Stimulated activated CD4-positive, alpha-beta T cell treated with anti-CD3 and anti-CD28 coated beads, Interleukin-12 subunit alpha, Interleukin-12 subunit beta, amount 100 ng/mL, for 24 hours (primary cell): ENCODE measurements at places on chromosomes 1 and 21.

- no peak for DNase-seq
Measured at GRCh38 chr21:40631211-40631610, 215.7 kb downstream of the DSCAM start.

DNA sequence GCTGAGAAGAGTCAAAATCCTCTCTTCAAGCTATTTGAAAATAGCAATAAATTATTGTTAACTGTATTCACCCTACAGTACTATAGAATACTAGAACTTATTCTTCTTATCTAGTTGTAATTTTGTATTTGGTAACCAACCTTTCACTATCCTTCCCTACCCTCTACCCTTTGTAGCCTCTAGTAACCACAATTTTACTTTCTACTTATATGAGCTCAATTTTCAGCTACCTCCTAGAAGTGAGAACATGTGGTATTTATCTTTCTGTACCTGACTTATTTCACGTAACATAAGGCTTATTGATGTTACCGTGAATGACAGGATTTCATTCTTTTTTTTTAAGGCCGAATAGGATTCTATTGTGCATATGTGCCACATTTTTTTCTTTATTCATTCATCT, 30.0 kb downstream of the ZC3H11B start:
- DNase-seq: no peak

- no peak for DNase-seq
Measured at GRCh38 chr21:44520326-44521300, 19.4 kb downstream of the KRTAP10-1 start.

- no peak for DNase-seq
Measured at GRCh38 chr1:154012129-154012528, 21.6 kb downstream of the RPS27 start.

GRCh38 chr1:62407398-62408009, 29.3 kb upstream of the USP1 start:
- DNase-seq: no peak

DNA sequence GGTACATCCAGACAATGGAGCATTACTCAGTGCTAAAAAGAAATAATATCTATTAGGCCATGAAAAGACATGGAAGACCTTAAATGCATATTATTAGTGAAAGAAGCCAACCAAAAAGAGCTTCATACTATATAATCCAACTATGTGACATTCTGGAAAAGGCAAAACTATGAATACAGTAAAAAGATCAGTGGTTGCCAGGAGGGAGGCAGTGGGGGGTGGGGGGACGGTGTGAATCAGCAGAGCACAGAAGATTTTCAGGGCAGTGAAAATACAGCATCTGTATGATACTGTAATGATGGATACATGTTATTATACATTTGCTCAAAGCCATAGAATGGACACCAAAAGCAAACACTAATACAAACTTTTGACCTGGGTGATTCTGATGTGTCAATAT, 339.4 kb upstream of the SNX7 start:
- no peak for DNase-seq

DNA sequence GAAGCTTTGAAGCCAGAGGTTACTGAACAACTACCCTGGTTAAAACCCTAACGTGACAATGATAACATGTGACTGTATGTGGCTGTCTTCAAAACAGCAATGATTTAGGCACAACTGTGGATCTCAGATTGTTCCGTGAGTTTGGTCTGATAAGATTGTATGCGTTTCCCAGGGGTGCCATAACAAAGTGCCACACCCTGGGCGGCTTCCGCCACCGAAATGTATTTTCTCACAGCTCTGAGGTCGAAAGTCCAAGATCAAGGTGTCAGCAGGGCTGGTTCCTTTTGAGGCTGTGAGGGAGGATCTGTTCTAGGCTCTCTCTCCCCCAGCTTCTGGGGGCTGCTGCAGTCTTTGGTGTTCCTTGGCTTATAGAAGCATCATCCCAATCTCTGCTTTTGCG, 29.5 kb upstream of the ERG start:
- no peak for DNase-seq

DNA sequence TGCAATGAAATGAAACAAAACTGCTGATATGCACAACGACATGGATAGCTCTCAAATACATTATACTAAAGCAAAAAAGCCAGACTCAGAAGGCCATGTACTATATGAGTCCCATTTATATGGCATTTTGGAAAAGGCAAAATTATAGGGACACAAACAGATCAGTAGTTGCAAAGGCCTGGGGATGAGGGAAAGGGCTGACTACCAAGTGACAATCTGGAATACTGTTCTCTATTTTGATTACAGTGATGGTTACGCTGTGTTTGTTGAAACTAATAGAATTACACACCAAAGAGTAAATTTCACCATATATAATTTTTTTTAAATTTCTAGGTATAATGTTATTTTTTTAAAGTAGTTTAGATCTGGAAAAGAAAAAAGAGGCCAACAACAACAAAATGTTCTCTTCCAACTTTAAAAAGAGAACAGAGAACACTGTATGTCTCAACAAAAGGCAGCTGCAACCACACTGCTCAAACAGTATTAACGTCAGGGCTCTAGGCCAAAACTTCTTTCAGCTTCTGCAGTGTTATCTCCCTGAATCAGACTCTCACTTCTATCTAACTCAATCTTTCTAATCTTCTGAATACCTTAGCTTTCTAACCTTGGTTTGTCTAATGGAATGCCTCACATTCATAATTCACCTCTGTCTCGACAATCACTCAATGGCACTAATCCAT, 75.8 kb downstream of the FOXJ3 start:
- no peak for DNase-seq

GRCh38 chr1:76868154-76868882, 1.0 kb downstream of the ST6GALNAC5 start:
- no peak for DNase-seq

GRCh38 chr1:25527226-25527846, 16.1 kb upstream of the LDLRAP1 start:
- DNase-seq: no peak

DNA sequence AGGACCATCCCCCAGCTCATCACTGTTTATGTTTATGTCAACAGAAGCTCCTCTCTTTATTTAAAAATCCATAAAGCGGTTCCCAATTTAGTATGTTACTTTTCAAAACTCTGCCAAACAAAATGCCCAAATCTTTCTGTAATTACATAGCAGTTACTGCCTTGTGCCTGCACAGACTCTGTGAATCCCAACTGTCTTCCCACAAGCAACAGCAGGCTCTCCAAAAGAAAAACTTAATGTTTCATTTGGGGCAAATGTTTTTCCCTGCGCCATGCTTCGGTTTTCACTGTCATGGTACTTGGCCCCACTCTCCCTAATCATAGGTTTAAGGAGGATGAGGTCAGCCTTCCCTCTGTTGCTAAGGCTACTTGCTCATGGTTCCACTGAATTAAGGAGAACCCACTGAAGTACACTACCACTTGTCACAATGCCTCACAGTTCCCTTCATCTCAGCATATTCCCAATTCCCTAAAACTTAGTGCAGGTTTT, 4.6 kb downstream of the COLGALT2 start:
- DNase-seq: no peak

- no peak for DNase-seq
Measured at GRCh38 chr1:51877434-51878307, 856 bp downstream of the NRDC start.

DNA sequence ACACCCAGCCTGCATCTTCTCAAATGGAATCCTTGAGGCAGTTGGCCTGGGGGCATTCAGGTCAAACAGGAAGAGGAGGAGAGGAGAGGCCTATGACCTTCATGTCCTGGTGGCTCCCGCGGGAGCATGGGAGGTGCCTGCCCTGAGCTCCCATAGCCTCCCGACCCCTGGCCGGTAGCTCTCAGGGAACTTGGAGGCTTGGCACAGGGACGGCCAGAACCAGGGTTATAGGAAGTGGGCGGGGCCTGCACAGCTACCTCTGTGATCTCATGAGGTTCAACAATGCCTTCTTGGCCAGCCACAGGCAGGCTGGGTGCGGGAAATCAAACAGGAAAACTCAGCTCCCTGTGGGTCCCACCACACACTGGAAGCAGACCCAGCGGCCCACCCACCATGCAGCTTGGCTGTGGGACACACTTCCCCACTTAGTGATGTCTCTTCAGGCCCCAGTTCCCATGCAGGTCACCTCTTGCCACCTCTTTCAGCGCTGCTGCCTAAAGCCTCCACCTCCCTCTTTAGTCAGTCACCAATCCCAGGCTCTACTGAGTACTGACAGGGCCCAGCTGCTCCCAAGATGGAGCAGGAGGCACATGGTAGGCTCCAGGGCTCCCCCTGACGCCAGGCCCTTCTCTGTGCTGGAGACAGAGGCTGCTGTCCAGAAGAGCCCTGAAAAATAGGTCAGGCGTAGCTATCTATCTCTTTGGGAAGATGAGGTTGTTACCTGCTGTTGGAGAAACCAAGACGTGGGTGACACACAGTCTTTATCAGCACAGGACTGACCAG, at the start of gene SLFNL1:
Gene SLFNL1, minus strand, starts transcription at position 200 of the 783 bp plus-strand sequence. CDS start 1,065 bp downstream, outside the sequence.
- DNase-seq: no peak

GRCh38 chr1:41547781-41548560, 63.5 kb upstream of the EDN2 start:
- no peak for DNase-seq

GRCh38 chr1:62241371-62242131, 46.9 kb downstream of the L1TD1 start:
- DNase-seq: no peak

- no peak for DNase-seq
Measured at GRCh38 chr1:202158810-202159533, 1.4 kb downstream of the PTPN7 start.

GRCh38 chr1:1272341-1273208, 1.1 kb downstream of the UBE2J2 start:
- no peak for DNase-seq

GRCh38 chr1:201713086-201713810, 115.7 kb upstream of the IPO9 start:
- no peak for DNase-seq

GRCh38 chr1:94688646-94689045, 131.5 kb upstream of the SLC44A3 start:
- DNase-seq: no peak

DNA sequence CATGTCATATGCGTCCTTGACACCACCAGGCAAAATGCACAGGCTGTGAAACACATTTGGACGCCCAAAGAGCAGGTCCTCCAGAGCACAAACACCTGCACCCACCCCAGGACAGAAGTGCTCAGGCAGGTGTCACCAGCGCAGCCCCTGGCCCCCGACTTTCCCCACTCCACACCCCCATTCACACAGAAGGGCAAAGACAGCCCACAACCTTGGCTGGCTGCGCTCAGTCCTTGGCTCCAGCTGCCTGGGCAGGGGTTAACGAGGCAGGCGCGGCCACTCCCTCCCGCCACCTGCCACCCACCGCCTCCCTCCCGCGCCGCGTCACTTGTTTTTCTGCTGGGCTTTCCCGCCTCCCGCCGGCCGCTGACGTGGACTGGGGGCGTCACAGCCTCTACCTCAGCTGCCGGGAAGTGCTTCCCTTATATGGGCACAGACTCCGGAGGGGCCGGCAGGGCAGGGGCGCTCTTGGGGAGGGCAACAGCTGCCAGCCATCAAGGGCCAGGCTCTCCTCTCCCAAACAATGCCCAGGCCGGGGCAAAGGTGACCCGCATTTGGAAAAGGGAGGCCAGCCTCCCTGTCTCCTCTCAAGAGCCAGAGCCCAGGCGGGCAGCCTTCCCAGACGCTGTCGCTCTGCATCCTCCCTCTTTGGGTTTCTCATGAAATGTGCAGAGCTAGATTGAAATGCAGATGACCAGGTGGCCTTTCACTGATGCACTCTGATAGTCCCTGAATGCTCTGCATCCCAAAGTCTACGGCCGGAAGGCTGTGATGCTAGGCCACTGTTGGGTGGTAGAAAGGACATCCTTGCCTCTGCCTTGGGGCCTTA, 14.8 kb upstream of the BTG2 start:
- peak; percentile 96 for DNase-seq

GRCh38 chr1:38053416-38054091, 7.0 kb upstream of the POU3F1 start:
- DNase-seq: no peak

DNA sequence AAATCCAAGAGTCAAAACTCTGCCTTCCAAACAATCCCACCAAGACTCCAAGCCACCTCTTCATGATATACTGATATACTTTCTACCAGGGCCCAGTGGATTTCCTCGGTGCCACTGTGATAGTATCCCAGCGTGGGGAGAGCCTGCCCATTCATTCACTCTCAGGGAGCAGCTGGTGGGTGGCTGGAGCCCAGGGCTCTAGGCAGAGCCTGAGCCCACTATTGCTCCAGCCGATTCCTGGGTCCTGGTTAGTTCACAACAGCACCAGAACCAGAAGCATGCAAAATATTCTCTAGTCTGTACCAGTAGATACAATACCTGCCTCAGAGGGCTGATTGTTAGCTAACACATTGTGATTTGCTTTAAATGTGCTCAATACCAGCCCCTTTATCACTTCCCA, 831 bp downstream of the CSRP1 start:
- no peak for DNase-seq
